CD4-positive, CD25-positive, alpha-beta regulatory T cell (primary cell): ENCODE measurements at places on chromosomes 4 and X. TPM values are rescaled to one million over a fixed set of nuclear protein-coding genes. Genes with fewer than 3 reads are reported as not detected.

Gene MTTP
- polyA plus RNA-seq = not detected

Gene PDGFRA
- not detected for polyA plus RNA-seq

Gene CCDC149
- not detected for polyA plus RNA-seq

Gene TCEAL7
- 0.20 TPM for polyA plus RNA-seq
